ENCODE measurements at places on chromosomes 1 and 21.

DNA sequence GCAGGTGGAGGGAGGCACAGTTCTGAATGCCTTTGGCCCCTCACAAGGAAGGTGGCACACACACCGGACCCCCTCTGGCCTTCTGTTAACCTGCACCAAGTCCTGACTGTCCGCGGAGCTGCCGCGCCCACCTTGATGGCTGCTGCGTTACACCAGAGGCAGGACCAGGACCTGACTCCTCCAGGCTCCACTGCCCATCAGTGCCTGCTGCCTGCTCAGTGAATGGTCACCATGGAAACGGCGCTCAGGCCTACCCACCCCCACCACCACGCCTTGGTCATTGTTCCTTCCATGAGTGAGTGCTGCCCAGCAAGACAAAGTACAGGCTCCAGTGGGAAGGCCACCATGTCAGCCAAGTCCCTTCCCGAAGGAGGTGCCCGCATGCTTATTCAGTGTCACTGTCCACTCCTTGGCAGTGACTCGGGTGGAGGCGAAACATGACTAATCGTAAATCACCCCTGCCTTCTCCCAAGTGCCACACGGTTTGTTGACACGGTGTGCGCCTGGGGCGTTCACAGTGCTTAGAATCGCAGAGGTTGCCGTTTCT lies 57.3 kb downstream of the SLC37A1 start:
- no peak for DNase-seq

DNA sequence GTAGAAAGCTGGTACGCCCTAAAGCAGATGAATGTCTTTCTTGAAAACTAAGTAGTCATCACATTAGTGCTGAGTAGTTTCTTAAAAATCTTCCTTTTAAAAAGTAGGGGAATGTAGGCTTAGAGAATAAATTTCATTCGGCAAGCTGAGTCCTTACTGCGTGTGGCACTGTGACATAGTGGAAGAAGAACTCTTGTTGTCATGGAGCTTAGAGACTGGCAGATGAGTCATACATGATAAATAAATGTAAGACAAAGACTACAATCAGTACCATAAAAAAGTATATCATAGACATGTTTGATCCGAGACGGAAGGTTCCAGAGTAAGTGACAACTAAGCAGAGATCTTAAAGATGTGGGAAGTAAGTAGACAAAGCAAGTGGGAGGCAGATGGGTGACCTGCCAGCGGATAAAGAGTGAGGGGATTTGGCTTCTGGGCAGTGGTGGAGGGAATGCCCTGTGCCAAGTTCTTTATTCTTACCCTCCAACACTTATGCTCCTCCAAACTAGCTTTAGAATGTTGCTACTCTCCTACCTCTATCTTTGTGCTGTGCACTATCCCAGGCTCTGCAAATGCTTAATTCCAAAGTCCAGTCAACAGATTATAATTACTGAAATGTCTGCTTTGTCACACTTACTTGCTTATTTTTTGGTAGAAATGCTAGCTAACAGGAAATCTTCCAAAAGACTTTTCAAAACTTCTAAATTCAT lies 608.5 kb upstream of the USP24 start:
- no peak for DNase-seq

DNA sequence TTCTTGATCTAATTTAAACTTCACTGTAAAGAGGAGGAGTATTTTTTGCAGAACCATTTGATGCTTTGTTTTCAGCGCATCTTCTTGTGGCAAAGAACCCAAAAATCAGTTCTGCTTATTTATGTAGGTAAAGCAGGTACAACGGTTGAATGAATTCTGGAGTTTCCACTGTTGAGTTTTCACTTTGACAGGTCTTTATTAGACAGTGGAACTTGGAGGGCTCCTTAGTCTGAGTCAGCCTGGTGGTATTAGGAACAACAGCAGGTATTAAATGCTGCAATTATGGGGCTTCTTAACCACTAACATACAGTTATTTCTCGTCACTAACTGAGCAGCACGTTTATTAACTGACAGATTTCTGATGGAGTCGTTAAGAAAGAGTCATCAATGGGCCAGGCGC lies 1.2 kb downstream of the LRIG2 start:
- DNase-seq: no peak

DNA sequence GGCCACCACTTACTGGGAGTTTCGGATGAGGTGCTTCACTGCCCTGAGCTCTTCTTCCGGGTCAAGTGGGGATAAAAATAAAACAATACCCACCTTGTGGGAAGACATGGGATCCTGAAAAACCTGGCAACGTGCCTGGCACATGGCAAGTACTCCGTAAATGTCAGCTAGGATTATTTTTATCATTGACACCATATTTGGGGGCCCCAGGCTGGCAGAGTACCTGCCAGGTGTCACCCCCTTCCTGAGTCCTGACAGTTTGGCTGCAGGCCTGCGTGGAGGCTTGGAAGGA lies 9.2 kb upstream of the EPHA2 start:
- no peak for DNase-seq

DNA sequence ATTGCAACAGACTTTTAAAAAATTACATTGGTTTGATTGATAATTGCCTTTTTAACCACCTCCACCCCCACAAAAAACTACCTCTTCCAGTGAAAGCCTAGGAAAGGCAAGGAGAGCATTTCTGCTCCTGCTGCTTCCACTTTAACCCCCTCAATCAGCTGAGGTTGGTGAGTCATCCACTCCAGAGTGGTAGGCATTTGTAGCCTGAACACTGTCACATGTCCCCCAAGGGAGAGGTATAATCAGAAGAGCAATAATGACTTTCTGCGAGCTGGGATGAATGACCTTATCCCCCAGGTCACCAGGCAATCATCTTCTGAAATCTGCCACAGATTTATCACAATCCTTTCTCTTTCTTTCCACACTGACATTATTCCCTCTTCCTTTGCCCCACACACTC lies 126.6 kb upstream of the CAMK1G start:
- DNase-seq: no peak

DNA sequence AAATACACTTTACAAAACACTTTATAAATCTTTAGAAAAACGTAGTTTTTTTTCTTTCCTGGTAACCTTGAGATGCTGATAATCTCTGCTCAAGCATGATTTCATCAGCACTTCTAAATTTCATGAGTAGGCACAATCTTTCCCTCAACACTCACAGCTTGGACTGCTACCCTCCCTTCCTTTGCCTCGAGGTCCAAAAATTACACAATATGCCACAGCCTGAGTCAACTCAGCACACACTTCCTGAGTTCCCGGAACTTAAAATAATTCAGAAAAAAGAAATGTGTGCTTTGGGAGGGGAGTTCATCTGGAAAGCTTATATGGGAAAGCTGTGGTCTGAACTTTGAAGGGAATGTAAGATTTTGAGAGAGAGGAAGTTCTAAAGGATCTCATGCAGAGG lies 5.9 kb downstream of the CLCA2 start:
- DNase-seq: no peak

GRCh38 chr1:1085171-1085841 lies 11.2 kb upstream of the RNF223 start:
- DNase-seq: no peak

- no peak for DNase-seq
Measured at GRCh38 chr1:86546787-86547221, at the start of gene CLCA4. CLCA4 (plus strand) TSS chr1:86547078; CDS start chr1:86547120, 42 bp downstream.

Measured in GOT3 (cell line).